B cell (primary cell): ENCODE measurements at places on chromosomes 5 and 9.

GRCh38 chr9:89955144-89955543, 350.3 kb downstream of the GADD45G start:
- H3K27ac ChIP-seq = no peak overlapping the region
- H3K27me3 ChIP-seq = no peaks in the 10 kb centered on the region
- H3K36me3 ChIP-seq = no peaks in the 10 kb centered on the region
- no peaks in the 10 kb centered on the region for H3K4me1 ChIP-seq

DNA sequence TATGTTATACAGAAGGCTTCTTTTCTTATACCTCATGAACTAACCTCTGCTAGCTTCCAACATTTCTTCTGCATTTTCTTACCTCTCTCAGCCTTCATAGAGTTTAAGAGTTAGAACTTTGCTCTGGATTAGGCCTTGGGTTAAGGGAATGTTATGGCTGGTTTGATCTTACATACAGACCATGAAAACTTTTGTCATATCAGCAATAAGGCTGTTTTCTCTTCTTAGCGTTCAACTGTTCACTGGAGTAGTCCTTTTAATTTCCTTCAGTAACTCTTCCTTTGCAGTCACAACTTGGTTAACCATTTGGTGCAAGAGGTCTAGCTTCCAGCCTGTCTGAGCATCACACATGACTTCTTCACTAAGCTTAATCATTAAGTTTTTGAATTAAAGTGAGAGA, 329.0 kb upstream of the CCNG1 start:
- no peak for DNase-seq
- H3K4me3 ChIP-seq = no peak overlapping the region
- no peaks in the 10 kb centered on the region for H3K4me1 ChIP-seq
- no peaks in the 10 kb centered on the region for H3K27me3 ChIP-seq
- H3K36me3 ChIP-seq = no peaks in the 10 kb centered on the region

GRCh38 chr9:21994556-21995005, at the start of gene CDKN2B-AS1:
CDKN2B-AS1 (plus strand) TSS chr9:21994791.
- H3K27ac ChIP-seq = peak within 1 kb of the TSS; percentile 94
- peaks cover 19% of the 10 kb centered on the region for H3K4me1 ChIP-seq
- peak within 1 kb of the TSS; percentile 83 for H3K4me3 ChIP-seq
- no peaks in the 10 kb centered on the region for H3K36me3 ChIP-seq
- peaks cover 8% of the 10 kb centered on the region for H3K27me3 ChIP-seq

GRCh38 chr5:110045158-110045557, 355.4 kb downstream of the MAN2A1 start:
- no peaks in the 10 kb centered on the region for H3K36me3 ChIP-seq
- H3K4me1 ChIP-seq = no peaks in the 10 kb centered on the region
- no peak for DNase-seq
- H3K27me3 ChIP-seq = no peaks in the 10 kb centered on the region

DNA sequence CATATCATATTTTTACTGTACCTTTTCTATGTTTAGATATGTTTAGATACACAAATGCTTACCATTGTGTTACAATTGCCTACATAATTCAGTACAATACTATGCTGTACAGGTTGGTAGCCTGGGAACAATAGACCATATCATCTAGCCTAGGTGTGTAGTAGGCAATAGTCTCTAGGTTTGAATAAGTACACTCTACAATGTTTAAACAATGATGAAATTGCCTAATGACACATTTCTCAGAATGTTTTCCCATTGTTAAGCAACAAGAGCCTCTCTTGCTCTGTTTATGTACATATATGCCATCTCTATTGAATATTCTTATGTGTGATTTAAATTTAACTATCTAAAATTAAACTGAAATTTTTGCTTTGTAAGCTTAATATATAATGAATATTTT, 209.6 kb upstream of the ST8SIA4 start:
- no peak overlapping the region for H3K27ac ChIP-seq
- no peaks in the 10 kb centered on the region for H3K36me3 ChIP-seq
- H3K27me3 ChIP-seq = no peaks in the 10 kb centered on the region
- DNase-seq = no peak

- no peak overlapping the region for H3K27ac ChIP-seq
- DNase-seq = no peak
- no peaks in the 10 kb centered on the region for H3K36me3 ChIP-seq
- H3K4me1 ChIP-seq = no peaks in the 10 kb centered on the region
- H3K4me3 ChIP-seq = no peak overlapping the region
Observed at GRCh38 chr5:30392897-30393296, 800.6 kb upstream of the CDH6 start.

DNA sequence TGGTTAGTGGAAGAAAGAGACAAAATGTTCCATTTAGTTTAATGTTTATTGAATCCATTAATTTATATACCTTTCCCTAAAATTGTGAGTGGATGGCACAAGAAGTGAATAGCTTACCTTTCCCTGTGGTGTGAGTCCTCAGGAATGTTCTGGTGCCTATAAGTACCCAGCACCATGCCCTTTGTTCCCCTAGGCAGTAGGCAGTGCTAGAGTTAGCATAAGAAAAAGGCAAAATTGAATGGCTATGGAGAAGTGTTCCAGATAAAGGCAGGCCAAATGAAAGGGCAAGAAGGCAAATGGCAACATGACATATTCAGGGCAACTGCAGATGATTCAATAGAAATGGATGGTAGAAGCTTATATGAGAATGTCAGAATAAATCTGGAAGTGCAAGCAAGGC, 370.8 kb upstream of the PTGER4 start:
- H3K4me3 ChIP-seq = no peak overlapping the region
- no peaks in the 10 kb centered on the region for H3K27me3 ChIP-seq
- no peak overlapping the region for H3K27ac ChIP-seq
- DNase-seq = no peak
- H3K36me3 ChIP-seq = no peaks in the 10 kb centered on the region

- H3K36me3 ChIP-seq = no peaks in the 10 kb centered on the region
- H3K4me3 ChIP-seq = no peak within 1 kb of the TSS
- H3K27me3 ChIP-seq = no peaks in the 10 kb centered on the region
- H3K4me1 ChIP-seq = no peaks in the 10 kb centered on the region
Observed at GRCh38 chr9:122510502-122510901, at the start of gene OR1J2. OR1J2 (plus strand) TSS chr9:122510802; CDS start chr9:122510802, 0 bp downstream.

GRCh38 chr5:78005021-78005785, 229.1 kb upstream of the TBCA start:
- no peaks in the 10 kb centered on the region for H3K27me3 ChIP-seq
- no peak for DNase-seq
- H3K4me1 ChIP-seq = no peaks in the 10 kb centered on the region
- no peak overlapping the region for H3K27ac ChIP-seq
- no peak overlapping the region for H3K4me3 ChIP-seq
- peaks cover 3% of the 10 kb centered on the region for H3K36me3 ChIP-seq

DNA sequence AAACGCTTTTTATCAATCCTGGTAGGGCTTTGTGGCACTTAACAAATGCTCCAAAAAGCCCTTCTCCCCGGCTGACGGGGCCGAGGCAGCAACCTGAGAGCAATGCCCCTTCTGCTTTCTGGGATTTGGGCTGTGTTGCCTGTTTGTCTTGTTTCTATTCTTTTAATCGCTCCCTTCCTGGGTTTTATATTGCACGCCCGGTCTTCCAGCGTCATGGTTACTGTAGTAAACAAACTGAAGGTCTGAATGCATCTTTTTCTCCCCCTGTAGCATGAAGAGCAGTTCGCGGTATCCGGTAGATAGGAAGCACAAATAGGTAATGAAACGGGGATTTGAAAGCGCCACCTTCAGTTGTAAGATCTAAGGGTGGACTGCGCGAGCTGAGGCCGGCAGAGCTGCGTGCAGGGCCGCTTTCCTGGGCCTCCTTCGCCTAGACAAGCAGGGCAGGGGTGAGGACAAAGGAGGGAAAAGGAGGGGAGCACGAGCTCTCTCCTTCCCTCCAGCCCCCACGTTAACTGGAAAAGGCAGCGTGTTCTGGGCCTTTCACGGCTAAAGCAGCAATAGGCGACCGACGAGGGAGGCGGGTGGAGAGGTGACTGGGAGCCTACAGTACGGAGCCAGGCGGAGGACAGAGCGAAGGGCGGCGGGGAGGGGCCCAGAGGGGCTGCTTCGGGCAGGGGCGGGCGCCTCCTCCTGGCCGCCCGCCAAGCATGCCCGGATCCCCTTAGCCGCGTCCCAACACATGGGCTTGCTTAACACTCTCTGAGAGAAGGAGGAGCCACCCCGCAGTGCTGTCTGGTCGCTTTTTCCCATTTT, 49.3 kb upstream of the ZNF366 start:
- peak overlapping the region; percentile 46 for H3K4me3 ChIP-seq
- peaks cover 12% of the 10 kb centered on the region for H3K4me1 ChIP-seq
- peak; percentile 62 for DNase-seq
- H3K36me3 ChIP-seq = no peaks in the 10 kb centered on the region
- peaks cover 17% of the 10 kb centered on the region for H3K27me3 ChIP-seq

DNA sequence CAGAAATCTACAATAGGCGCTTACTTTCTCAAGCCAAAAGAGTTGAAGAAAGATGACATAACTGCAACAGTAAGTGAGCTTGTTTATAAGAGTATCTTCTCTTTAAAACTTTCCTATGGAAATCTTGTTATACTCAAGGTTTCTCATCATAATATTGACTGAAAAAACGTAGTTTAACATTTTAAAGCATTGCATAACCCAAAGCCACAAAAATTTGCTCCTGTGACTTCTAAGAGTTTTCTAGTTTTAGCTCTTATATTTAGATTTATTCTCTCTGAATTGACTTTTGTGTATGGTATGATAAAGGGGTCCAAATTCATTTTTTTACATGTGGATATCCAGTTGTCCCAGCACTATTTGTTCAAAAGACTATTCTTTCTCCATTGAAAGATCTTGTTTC, 15.2 kb downstream of the WDR36 start:
- H3K4me3 ChIP-seq = no peak overlapping the region
- no peak overlapping the region for H3K27ac ChIP-seq
- H3K36me3 ChIP-seq = peaks cover 83% of the 10 kb centered on the region
- no peaks in the 10 kb centered on the region for H3K4me1 ChIP-seq
- DNase-seq = no peak

- no peaks in the 10 kb centered on the region for H3K27me3 ChIP-seq
- H3K27ac ChIP-seq = peak overlapping the region; percentile 39
- peak; percentile 17 for DNase-seq
- H3K4me3 ChIP-seq = no peak overlapping the region
Observed at GRCh38 chr5:160097991-160098390, 21.3 kb downstream of the PWWP2A start.

DNA sequence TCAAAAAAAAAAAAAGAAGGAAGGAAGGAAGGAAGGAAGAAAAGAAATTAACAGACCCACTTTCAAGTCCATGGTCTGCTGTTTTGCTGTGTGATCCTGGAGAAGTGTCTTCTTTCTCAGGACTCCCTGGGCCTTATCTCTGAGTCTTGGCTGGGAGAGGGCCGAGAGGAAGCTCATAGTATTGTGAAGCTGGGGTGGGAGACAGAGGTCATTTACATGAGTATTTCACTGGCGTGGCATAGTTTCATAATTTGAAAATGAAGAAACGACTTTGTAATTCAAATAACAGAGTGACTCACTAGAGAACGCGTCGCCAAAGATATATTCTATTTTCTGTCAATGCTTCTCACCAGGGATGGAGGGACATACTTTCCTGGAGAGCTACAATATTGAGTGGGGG, 2.4 kb upstream of the C9orf50 start:
- no peaks in the 10 kb centered on the region for H3K36me3 ChIP-seq
- no peaks in the 10 kb centered on the region for H3K27me3 ChIP-seq
- no peak overlapping the region for H3K4me3 ChIP-seq
- peaks cover 45% of the 10 kb centered on the region for H3K4me1 ChIP-seq
- H3K27ac ChIP-seq = no peak overlapping the region

GRCh38 chr9:13478160-13478559, 198.7 kb upstream of the MPDZ start:
- no peaks in the 10 kb centered on the region for H3K36me3 ChIP-seq
- no peak overlapping the region for H3K4me3 ChIP-seq
- no peaks in the 10 kb centered on the region for H3K27me3 ChIP-seq
- DNase-seq = no peak
- no peak overlapping the region for H3K27ac ChIP-seq

DNA sequence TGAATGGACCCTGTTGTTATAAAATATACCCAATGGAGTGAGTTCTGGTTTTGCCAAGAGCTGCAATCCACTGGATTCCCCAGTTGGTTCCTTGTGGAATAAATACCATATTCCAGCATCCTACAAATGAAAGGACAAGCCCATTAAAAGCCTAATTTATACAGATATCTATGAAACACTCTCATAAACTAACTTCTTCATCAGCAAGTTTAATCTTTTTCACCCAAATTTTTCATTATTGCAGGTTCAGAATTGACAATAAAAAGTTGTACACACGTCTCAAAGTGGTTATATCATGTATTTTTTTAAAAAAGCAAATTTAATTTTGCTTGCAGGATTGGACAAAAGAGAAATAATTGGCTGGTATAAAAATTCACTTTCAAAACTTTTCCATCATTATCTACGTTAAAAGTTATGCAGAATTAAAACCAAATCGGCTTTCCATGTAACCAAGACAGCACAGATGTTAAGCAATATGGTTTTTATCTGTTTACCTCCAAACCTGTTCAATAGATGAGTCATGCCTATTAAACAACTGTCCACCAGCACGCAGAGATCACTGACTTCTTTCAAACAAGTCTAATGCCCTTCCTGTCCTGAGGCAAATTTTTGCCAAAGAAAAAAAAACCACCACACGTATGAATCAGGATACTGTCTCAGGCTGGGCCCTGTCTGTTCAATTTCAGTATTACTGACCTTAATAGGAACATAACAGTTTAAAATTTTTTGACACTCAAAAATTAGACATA, 42.5 kb downstream of the CEMIP2 start:
- H3K4me1 ChIP-seq = no peaks in the 10 kb centered on the region
- no peak overlapping the region for H3K27ac ChIP-seq
- H3K4me3 ChIP-seq = no peak overlapping the region
- DNase-seq = no peak
- peaks cover 13% of the 10 kb centered on the region for H3K36me3 ChIP-seq
- H3K27me3 ChIP-seq = no peaks in the 10 kb centered on the region

DNA sequence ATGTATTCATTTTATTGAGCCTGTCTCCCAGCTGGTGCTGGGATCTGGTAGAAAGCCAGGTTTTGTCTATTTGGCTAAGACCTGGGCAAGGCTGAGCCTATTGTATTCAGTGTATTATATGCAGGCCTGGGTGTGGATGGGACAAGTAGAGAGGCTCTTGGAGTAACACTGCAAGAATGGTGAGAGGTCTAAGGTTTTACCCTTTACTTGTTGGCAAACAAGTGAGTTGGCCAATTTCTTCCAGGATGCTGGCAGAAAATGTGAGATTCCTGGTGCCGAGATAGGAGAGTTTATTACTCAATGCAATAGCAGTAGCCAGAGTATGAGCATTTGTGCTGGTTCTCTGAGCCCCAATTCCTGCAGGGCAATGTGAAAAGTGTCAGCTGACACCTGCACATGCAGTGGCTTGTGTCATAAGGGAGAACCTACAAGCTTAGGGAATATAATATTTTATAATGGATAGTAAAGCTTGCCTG, 141.7 kb upstream of the PRLR start:
- no peak for DNase-seq
- no peak overlapping the region for H3K27ac ChIP-seq
- no peaks in the 10 kb centered on the region for H3K27me3 ChIP-seq
- H3K4me1 ChIP-seq = no peaks in the 10 kb centered on the region
- no peak overlapping the region for H3K4me3 ChIP-seq

- DNase-seq = no peak
- no peak overlapping the region for H3K4me3 ChIP-seq
- no peaks in the 10 kb centered on the region for H3K27me3 ChIP-seq
- H3K4me1 ChIP-seq = no peaks in the 10 kb centered on the region
Observed at GRCh38 chr5:149151717-149152116, 10.4 kb downstream of the ABLIM3 start.
